ENCODE measurements at places on chromosomes 16 and 17.
A peak's percentile ranks its signal among the peaks of the same experiment; 100 is the strongest.

DNA sequence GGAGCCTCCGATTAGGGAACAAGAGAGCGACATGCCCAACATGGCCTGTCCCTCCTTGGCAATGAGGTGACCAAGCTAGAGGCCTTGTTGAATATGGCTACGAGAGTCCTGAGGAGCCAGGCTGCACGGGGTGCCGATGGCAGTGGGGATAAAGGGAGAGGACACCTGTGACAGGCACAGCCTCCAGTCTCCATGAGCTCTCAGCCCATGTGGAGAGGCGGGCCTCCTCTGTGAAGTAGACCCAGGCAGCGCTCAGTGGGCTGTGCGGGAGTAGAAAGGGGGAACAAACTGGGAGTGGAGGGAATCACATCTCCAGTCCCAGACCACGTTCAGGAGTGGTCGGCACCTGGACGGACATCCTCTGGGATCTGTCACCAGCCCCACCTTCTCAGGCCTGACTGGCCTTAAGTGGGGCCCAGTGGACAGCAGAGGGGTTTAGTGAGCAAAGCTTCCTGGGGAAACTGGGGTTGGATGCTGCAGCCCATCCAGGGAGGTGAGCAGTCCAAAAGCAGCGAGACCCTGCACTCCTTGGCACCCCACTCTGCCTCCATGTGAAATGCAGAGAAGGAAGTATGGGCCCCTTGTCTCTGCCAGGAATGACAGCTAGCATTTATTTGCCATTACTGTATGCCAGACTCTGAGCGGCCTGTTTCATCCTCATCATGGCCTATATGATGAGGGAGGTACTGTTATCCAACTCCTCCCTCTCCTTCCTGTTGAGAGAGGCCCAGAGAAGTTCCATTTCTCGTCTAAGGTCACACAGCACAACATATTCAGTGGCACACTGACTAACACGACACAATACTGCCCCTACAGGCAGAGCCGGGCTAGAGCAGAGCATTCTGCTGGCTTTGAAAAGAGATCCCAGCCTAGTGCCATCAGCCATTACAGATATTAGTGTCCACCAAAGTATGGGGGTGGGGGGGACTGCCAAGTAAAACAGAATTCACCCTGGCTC is 4.5 kb upstream of the TMEM92 start:
- peak; percentile 65 for DNase-seq

- DNase-seq = no peak
These were observed 88.1 kb downstream of the GOSR1 start for GRCh38 chr17:30565073-30565935.

DNA sequence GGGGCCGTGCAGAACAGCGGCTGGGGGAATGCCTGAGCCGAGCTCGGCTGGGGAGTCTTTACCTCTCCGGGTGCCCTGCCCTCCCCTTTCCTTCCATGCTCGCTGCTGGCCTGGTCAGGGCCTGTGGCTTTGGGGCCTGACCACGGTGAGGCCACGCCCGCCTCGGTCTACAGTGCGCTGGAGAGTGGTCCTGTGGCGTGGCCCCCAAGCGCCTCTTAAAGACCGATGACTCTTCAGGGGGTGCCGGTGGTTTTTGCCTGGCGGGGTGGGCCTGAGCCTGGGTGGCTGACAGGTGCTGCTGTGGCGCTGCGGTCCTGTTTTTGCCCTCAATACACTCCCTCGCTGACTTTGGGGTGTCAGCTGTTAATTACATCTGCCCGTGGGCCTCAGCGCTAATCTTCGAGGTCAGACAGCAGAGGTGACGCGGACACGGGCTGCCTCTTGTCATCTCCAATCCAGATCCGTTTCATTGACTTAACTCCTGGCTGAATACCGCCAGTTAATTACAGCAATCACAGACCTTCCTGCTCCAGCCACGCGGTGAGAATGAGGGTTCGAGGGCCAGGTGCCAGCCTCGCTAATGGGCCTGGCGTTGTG is 29.7 kb downstream of the GSE1 start:
- DNase-seq = no peak

GRCh38 chr17:47789611-47790561 is 31.7 kb downstream of the OSBPL7 start:
- DNase-seq = no peak

GRCh38 chr17:4738136-4739121 is 1.2 kb upstream of the ZMYND15 start:
- DNase-seq = no peak

DNA sequence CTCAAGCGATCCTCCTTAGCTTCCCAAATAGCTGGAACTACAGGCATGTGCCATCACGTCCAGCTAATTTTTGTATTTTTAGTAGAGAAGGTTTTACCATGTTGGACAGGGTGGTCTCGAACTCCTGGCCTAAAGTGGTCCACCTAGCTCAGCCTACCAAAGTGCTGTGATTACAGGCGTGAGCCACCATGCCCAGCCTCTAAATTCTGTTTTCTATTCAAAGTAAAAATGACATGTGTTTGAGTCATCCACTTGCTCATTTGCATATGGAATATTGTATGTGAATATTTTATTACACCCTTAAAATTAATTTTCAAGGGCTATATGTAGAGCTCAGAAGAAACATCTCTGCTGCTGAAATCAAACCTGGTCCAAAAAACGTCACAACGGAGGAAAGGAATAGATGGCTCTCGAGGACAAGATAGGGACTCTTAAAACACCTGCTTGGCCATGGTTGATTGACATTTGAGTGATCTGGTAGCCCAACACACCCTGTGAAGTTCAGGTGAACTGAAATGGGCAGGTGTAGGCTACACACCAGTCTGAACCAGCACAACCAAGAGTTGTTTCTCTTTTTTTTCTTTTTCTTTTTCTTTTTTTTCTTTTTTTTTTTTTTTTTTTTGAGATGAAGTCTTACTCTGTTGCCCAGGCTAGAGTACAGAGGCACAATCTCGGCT is 51.1 kb downstream of the SF3B3 start:
- no peak for DNase-seq

- no peak for DNase-seq
These were observed 58.3 kb downstream of the TNRC6C start for GRCh38 chr17:78016852-78017251.

All from AML-193 (cell line).